Nephron progenitor cell (in vitro differentiated cells): ENCODE measurements at places on chromosomes 6 and 20.

DNA sequence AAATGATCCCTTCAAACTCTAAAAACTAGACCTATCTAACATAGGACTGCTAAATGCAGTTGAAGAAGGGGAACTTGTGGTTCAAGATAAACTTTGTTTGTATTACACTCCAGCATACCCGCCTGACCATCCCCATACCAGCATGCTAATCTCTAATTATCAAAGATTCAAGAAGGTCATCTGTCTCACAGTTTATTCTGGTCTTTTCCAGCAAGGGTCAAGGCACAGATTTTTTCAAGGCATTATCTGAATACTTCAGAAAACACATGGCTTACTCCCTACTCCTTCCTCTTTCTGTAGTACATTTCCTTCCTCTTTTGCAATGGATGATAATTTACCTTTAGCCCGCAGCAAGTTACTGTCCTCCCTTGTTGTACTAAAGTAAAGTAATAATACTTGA is 174.1 kb downstream of the PKHD1 start:
- no peak for DNase-seq
- no peak overlapping the region for H3K4me3 ChIP-seq
- H3K4me1 ChIP-seq = peaks cover 4% of the 10 kb centered on the region
- peaks cover 6% of the 10 kb centered on the region for H3K27me3 ChIP-seq
- no peak overlapping the region for H3K27ac ChIP-seq

DNA sequence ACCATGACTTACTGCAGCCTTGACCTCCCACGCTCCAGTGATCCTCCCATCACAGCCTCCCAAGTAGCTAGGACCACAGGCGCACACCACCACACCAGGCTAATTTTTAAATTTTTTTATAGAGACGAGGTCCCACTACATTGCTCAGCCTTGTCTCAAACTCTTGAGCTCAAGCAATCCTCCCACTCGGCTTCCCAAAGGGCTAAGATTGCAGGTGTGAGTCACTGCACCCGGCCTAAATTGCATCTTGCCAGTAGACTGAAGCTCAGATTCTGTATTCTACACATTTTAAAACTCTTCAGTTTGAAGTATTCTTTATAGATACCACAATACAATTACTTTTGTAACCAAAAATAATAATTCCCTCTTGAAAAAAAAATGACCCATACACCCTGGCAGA is 11.4 kb downstream of the NUDT3 start:
- H3K4me1 ChIP-seq = peaks cover 39% of the 10 kb centered on the region
- DNase-seq = no peak
- H3K4me3 ChIP-seq = no peak overlapping the region

- peak overlapping the region; percentile 44 for H3K4me3 ChIP-seq
- no peaks in the 10 kb centered on the region for H3K36me3 ChIP-seq
- H3K4me1 ChIP-seq = peaks cover 38% of the 10 kb centered on the region
- H3K27me3 ChIP-seq = peaks cover 27% of the 10 kb centered on the region
These were observed 10.1 kb upstream of the ITPR3 start for GRCh38 chr6:33610779-33611732.

DNA sequence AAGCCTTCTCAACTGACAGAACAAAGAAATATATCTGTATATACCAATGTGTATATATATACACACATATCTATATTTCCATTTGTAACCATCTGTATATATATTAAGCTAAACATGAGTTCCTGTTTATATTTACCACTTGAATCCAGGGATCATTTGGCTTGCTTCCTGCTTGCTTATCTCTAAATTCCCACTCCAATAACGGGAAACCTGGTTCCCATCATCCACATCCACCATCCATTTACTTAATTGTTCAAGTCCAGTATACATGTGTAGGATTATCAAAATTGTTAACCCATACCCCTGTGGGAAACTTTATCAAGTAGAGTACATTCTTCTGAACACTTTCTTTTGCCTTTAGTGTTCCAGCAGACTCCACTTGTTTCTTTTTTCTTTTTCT is 12.5 kb upstream of the SOX12 start:
- no peak overlapping the region for H3K4me3 ChIP-seq
- H3K27ac ChIP-seq = no peak overlapping the region
- peaks cover 4% of the 10 kb centered on the region for H3K27me3 ChIP-seq
- H3K36me3 ChIP-seq = peaks cover 20% of the 10 kb centered on the region

GRCh38 chr20:5757949-5758348 is 7.7 kb downstream of the SHLD1 start:
- peak overlapping the region; percentile 38 for H3K27ac ChIP-seq
- peaks cover 24% of the 10 kb centered on the region for H3K36me3 ChIP-seq
- H3K4me1 ChIP-seq = peaks cover 11% of the 10 kb centered on the region
- no peaks in the 10 kb centered on the region for H3K27me3 ChIP-seq
- no peak for DNase-seq

DNA sequence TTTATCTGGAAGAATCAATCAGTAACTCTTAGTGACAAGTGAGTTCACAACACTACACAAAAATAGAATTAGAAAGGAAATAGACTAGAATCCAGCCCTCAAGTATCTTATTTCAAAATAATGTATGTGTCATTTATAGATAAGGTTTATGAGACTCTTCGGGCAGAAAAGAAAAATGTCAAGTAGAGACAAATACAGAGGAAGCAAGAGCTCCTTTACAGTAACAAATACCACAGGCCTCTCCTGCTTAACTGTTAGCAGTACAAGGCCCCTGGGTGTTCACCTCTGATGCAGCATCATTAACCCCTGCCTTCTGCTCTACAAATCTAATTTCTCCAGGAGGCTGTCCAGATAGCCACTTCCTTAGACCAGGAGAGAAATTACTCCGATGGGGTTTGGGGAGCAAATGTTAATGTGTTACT is 76.7 kb downstream of the UBE3D start:
- H3K27ac ChIP-seq = peak overlapping the region; percentile 87
- no peak overlapping the region for H3K4me3 ChIP-seq
- H3K4me1 ChIP-seq = peaks cover 30% of the 10 kb centered on the region
- peak; percentile 27 for DNase-seq

- peak overlapping the region; percentile 68 for H3K4me3 ChIP-seq
- no peak for DNase-seq
- H3K27me3 ChIP-seq = no peaks in the 10 kb centered on the region
- H3K36me3 ChIP-seq = peaks cover 18% of the 10 kb centered on the region
- peak overlapping the region; percentile 97 for H3K27ac ChIP-seq
These were observed 1.1 kb upstream of the PBX2 start for GRCh38 chr6:32190911-32191677.

DNA sequence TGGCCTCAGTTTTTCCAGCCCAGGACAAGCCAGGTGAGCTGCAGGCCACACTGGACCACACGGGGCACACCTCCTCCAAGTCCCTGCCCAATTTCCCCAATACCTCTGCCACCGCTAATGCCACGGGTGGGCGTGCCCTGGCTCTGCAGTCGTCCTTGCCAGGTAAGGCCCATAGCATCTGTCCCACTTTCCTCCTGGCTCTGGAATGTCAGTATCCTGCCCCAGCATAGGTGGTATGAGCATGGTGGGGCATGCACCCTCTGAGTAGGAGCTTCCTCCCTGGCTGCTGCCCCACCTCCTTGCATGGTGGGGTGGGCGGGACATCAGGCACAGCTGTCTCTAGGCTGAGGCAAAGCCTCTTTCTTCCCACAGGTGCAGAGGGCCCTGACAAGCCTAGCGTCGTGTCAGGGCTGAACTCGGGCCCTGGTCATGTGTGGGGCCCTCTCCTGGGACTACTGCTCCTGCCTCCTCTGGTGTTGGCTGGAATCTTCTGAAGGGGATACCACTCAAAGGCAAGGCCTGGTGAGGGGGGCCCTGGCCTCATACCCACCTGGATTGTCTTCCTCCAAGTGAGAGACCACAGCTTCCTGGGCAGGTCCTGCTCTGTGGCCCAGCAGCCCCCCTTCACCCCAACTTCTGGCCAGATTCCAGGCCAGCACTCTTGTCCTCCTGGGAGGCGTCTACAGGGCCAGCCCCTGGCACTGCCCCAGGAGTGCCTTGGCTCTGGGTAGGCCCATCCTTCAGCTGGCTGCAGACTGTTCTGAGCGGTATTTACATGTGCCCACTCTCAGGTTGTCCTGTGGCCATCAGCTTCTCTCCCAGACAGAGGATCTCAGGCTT is 9.1 kb downstream of the PI16 start:
- no peak overlapping the region for H3K27ac ChIP-seq
- no peak for DNase-seq
- H3K36me3 ChIP-seq = peaks cover 21% of the 10 kb centered on the region
- H3K27me3 ChIP-seq = peaks cover 2% of the 10 kb centered on the region
- no peak overlapping the region for H3K4me3 ChIP-seq
- peaks cover 27% of the 10 kb centered on the region for H3K4me1 ChIP-seq

DNA sequence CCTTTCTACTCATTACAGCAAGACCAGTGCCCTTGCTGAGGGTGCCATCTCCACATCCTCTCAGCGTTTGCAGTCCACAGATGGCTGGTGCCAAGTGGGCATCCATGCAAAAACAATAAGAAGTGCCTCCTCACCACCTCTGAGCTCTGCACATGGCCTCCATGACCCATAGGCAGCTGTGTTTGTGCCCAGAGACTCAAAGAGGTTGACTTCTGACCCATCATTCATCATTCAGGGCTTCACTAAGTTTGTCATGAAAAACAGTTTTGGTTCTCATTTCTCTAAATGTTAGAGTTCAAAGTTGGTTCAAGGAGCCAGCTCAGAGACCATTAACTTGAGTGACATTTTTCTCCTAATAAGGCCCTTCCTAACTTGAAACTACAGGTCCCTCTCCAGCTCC is 512.6 kb upstream of the MAP3K7 start:
- no peak for DNase-seq
- peaks cover 29% of the 10 kb centered on the region for H3K4me1 ChIP-seq
- no peaks in the 10 kb centered on the region for H3K27me3 ChIP-seq
- no peak overlapping the region for H3K4me3 ChIP-seq

- no peak overlapping the region for H3K4me3 ChIP-seq
- H3K4me1 ChIP-seq = peaks cover 25% of the 10 kb centered on the region
- no peak overlapping the region for H3K27ac ChIP-seq
- peaks cover 41% of the 10 kb centered on the region for H3K27me3 ChIP-seq
- no peak for DNase-seq
These were observed 467 bp downstream of the TREML4 start for GRCh38 chr6:41228616-41229015.

DNA sequence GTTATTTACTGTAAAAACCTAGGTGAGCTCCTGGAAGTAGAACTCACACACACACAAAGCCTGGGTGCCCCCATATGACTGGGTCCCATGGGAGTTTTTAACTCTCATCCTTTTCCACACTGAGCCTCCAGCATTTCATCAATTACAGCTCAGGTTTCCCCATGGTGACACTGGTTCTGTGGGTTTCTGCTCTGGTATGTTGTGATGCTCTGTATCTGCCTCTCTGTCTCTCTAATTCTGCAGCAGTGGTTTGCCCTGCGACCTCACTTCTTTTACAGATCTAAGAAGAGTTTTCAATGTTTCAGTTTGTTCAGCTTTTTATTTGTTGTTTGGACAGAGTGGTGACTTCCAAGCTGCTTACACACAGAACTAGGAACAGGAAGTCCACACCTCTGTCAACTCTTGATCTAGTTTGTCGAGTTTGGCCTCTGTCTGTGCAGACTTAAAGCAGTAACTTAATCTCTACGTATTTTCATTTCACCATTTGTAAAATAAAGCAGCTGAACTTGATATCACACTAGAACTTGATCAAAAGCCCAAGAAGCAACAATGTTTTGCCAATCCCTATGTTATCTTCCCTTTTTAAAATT is 554.3 kb downstream of the EPHA7 start:
- H3K27me3 ChIP-seq = no peaks in the 10 kb centered on the region
- H3K4me3 ChIP-seq = no peak overlapping the region
- peak overlapping the region; percentile 0 for H3K27ac ChIP-seq
- H3K4me1 ChIP-seq = peaks cover 6% of the 10 kb centered on the region

GRCh38 chr20:60664106-60664505 is 588.0 kb upstream of the CDH4 start:
- no peaks in the 10 kb centered on the region for H3K27me3 ChIP-seq
- no peak overlapping the region for H3K4me3 ChIP-seq
- H3K4me1 ChIP-seq = peaks cover 10% of the 10 kb centered on the region
- no peak overlapping the region for H3K27ac ChIP-seq
- no peaks in the 10 kb centered on the region for H3K36me3 ChIP-seq

DNA sequence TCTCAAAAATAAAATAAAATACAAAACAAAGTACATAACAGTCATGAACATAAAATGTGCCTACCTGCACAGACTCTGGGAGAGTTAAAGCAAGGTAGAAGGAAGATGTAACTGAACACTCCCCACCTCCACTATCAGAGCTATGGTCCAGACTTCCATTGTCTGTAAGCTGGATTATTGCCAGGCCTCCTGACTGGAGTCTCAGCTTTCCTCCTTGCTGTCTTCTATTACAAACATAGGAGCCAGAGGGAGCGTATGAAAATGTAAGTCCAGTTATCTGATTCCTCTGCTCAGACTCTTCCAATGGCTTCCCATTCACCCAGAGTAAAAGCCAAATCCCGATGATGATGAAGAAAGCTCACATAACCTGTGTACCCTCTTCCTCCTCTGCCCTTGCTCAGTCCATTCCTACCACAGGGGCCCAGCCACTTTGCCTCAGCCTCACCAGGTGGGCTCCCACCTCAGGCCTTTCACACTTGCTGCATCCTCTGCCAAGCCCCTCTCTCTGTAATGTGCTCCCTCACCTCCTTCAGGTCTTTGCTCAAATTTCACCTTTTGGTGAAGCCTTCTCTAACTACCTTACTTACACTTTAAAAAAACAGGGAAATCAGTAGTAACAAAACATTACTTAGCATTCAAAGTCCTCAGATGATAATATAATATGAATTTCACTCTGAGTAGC is 194.1 kb downstream of the RIMS1 start:
- no peaks in the 10 kb centered on the region for H3K27me3 ChIP-seq
- no peak overlapping the region for H3K4me3 ChIP-seq
- peak overlapping the region; percentile 78 for H3K27ac ChIP-seq
- H3K36me3 ChIP-seq = no peaks in the 10 kb centered on the region
- peaks cover 28% of the 10 kb centered on the region for H3K4me1 ChIP-seq
- no peak for DNase-seq

GRCh38 chr6:116359131-116359530 is 11.6 kb upstream of the DSE start:
- no peak for DNase-seq
- H3K27ac ChIP-seq = no peak overlapping the region
- no peak overlapping the region for H3K4me3 ChIP-seq
- no peaks in the 10 kb centered on the region for H3K4me1 ChIP-seq
- peaks cover 12% of the 10 kb centered on the region for H3K36me3 ChIP-seq

DNA sequence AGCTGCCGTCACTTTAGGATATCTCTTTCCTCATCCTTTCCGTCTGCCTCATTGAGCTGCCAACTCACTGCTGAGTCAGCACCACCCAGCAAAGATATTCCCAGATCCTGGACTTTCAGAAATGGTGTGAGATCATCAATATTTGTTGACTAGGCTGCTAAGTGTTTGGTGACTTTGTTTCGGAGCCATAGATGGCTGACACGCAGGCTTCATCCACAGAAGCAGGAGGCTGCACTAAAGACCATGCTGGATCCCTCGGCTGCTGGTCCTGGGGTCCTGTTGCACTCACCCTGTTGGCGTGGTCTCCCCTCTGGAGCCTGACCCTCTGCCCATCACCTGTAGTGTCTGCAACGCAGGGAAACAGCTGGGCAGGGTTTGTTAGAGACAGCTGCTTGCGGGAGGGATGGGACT is 96.5 kb downstream of the ERMARD start:
- peaks cover 24% of the 10 kb centered on the region for H3K27me3 ChIP-seq
- no peak overlapping the region for H3K4me3 ChIP-seq
- no peak for DNase-seq
- no peak overlapping the region for H3K27ac ChIP-seq
